Heart right ventricle (tissue), 16 donors: ENCODE measurements at places on chromosomes 2 and 18. TPM values are rescaled to one million over a fixed set of nuclear protein-coding genes. Genes with fewer than 3 reads are reported as not detected.

The DSG4 gene
- not detected for polyA plus RNA-seq

DNA sequence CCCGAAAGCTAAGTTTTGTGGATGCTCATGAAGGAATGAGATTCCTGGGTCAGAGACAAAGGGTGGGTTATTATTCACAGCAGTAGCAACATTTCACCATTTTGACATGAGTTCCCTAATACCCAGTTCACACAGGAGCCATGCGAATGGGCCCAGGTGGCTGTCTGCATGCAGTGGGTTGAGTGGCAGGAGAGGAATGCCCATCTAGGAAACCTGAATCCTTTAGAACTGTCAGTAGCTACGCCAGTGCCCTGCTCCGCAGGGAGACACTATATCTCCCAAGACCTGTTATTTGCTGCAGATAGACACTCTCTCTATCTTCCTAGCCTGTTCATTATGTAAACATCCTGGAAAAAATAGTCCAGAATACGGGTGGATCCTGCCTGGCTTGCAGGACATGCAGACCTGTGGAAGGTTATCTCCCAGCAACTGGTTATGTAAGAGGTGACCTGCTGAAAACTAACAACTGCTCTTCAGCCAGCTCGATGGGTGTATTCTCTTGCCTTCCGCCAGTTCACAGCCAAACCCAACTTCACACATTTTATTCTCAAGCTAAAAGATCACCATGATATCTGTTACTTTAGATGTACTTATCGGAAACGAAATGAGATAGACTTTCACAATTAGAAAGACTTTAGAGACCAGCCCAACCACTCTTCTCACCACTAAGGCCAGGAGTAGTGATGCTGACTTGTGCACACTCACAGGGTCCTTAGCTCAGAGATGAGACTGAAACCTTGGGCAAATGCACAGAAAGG, 59.1 kb downstream of the MBP start:
- DNase-seq, result no peak

DNA sequence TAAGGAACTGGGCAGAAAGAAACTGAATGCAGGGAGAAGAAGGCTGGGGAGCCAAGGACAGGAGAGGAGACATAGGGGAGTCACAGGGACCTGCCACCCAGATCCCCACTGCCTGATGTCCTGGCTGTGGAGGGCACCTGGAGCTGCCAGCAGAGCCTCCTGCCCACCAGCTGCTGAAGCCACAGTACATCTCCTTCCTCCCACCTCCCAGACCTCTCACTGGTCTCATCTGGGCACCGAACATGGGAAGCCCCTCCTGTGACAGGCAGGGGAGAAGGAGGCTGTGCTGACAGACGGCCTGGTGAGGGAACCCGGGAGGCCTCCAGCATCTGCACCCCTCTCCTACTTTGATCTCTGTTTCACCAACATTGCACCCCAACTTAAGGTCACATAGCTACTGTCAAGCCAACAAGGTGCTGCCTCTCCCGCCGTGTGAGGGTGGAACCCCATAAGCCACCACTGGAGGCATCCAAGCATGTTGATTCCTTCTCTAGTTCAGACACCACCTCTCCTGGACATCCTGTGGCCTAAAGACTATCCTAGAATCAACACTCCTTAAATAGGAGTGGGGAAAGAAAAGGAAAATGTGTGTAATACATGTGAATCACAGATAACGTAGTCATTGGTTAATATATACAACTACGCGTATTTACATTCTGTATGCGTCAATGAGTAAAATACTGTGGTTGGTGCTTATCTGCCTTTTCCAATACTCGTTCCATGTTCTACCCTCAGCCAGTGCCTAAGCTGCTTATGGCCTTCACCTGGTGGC, 3.5 kb upstream of the RNPEPL1 start:
- DNase-seq, result no peak

The E2F6 gene
- polyA plus RNA-seq, result 8.1 TPM

DNA sequence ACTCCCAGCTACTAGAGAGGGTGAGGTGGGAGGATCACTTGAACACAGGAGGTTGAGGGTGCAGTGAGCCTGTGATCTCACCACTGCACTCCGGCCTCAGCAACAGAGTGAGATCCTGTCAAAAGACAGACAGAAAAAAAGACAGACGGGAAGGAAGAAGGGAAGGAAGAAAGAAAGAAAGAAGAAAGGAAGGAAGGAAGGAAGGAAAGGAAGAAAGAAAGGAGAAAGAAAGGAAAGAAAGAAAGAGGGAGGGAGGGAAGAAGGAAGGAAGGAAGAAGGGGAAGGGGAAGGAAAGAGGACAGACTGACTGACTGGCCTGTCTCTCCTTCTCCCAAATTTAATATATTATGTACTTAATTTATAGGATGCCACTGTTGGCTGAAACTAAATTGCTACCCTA, 21.6 kb downstream of the SP9 start:
- DNase-seq, result no peak

DNA sequence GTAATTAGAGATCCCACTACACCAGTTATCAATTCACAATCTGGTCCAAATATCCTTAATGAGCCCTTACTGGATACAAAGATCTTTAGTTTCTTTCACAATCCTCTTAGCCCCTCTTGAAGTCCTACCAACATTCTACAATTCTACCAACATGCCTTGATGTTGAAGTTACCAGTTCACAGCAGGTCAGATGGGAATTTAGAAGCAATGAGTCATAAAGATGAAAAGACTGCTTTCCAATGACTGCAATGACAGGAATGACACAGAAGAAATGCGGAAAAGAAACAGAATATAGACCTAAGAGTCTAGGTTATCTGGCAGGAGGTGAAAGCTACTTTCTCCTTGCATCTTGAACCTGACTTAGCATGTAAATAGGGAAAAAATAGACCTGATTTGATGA, 24.5 kb downstream of the RTTN start:
- no peak for DNase-seq
